Endothelial cell (in vitro differentiated cells): ENCODE measurements at places on chromosomes 7 and 10.

DNA sequence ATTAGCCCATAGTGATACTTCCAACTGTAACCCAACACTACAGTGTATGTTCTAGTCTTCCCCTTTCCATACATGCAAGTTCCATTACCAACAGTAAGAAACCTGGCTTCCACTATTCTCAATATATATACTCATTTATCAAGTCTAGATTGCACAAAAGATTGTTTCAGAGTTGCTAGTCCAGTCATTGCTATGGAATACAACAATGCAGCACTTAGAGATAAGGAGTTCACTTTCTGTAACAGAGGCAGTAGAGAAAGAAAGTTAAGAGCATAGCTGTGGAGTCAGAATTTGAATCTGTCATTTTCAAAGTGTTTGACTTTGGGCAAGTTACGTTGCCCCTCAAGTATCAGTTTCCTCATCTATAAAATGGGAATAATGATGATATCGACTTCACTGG is 90.1 kb downstream of the RTKN2 start:
- DNase-seq: no peak

- DNase-seq: no peak
These were observed 514.8 kb downstream of the TNS3 start for GRCh38 chr7:47066976-47067614.

GRCh38 chr10:9786101-9786500 is 1231.6 kb upstream of the CELF2 start:
- DNase-seq: no peak

DNA sequence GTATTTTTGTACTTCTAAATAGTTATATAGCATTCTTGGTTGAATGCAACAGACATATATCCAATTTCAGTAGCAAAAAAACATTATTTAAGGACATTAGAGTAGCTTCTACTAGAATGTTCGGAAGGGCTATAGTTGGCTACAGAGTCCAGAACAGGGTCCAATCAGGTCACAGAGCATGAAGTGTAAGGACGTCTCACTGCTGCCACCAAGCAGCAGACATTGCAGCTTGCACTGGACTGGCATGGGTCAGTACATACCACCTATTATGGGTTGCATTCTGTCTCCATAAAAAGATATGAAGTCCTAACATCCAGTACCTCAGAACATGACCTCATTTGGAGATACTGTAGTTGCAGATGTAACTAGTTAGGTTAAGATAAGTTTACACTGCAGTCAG is 87.3 kb downstream of the LHFPL3 start:
- no peak for DNase-seq

- DNase-seq: no peak
These were observed 64.9 kb downstream of the EEPD1 start for GRCh38 chr7:36217961-36218284.

DNA sequence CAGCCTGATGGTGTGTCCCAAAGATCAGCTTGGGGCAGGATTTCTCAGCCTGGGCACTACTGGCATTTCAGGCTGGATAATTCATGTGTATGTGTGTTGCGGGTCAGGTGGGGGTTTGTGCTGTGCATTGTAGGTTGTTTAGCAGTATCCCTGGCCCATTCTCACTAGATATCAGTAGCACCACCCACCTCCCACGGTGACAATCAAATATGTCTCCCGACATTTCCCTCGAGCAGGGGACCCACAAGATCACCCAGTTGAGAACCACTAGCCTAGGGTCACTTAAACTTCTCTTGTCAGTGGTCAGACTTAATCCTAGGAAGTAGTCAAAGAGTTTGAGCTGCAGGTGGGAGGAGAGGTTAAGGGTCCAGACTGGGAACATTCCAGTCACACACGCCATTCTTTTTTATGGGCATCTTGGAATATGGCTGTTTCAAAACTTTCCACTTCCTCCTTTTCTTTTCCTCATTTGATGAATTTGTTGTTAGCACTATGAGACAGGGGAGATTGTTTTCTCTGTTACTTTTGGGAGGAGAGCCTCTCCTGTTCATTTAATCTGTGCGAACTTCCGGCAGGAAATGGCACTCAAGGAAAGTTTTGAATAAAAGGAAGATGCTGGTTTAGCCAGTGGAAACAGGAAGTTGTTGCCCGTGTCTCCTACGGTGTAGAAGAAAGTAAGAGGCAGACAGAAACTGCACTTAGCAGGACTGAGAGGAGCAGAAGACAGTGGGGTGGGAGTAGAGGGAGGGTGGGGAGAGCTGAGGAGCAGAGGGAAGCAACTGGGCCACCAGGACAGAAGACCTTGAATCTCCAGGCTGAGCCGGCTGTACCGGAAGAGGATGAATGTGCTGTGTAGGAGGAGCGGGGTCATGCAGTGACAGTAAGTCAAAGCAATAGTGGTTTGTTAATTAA is 17.6 kb upstream of the EXOC6 start:
- DNase-seq: peak; percentile 20

GRCh38 chr10:111076682-111077478 is at the start of gene ADRA2A:
ADRA2A (plus strand) TSS chr10:111077029; CDS start chr10:111077997, 968 bp downstream.
- peak; percentile 60 for DNase-seq

- no peak for DNase-seq
These were observed 141.2 kb downstream of the ELAPOR2 start for GRCh38 chr7:86918245-86918644.

- no peak for DNase-seq
These were observed 14.5 kb downstream of the IFIT5 start for GRCh38 chr10:89428877-89429276.

DNA sequence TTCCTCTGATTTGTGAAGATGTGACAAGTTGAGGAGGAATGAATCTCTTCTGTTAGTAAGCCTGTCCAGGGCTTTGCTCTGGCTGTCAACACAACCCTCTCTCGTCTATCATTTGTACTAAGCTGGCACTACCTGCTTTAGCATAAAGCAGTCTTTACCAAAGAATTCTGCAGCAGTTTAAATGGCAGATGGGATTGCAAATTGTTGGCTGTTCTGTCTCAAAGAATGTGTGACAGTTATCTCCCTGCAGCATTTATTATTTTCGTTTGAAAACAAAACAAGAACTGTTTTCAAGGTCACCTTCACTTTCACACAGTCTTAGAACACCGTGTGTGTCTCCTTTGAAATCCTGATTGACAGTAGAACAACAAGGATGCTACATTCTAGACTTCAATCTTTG is 4.8 kb upstream of the LAMB1 start:
- no peak for DNase-seq

DNA sequence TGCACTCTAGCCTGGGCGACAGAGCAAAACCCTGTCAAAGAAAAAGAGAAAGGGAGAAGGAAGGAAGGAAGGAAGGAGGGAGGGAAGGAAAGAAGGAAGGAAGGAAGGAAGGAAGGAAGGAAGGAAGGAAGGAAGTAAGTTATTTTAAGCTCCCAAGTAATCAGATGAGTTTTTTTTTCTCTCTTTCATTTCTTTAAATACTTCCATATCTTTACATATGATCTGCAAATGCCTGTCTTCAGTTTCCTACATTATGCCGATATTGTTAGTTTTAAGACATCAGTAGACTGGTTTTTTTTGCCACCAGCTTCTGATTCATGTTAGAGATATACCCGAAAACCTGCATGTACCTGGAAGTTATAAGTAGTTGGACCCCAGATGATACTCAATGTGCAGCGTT is 172.6 kb upstream of the FZD1 start:
- DNase-seq: no peak

- no peak for DNase-seq
These were observed 166.0 kb downstream of the IPMK start for GRCh38 chr10:58101682-58102081.

- DNase-seq: no peak
These were observed 70.6 kb downstream of the MCMBP start for GRCh38 chr10:119801998-119802538.

DNA sequence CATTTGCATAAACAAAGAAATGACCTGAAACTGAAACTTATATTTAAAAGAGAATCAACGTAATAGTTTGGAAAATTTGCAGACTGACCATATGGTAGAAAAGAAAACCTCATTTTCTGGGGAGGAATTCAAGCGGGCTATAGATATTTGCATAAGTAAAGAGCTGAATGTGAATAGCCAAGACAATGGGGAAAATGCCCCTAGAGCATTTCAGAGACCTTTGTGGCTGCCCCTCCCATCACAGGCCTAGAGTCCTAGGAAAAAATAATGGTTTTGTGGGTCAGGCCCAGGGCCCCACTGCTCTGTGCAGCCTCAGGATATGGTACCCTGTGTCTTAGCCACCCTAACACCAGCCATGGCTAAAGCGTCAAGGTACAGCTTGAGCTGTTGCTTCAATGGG is 480.6 kb upstream of the MBL2 start:
- DNase-seq: no peak

DNA sequence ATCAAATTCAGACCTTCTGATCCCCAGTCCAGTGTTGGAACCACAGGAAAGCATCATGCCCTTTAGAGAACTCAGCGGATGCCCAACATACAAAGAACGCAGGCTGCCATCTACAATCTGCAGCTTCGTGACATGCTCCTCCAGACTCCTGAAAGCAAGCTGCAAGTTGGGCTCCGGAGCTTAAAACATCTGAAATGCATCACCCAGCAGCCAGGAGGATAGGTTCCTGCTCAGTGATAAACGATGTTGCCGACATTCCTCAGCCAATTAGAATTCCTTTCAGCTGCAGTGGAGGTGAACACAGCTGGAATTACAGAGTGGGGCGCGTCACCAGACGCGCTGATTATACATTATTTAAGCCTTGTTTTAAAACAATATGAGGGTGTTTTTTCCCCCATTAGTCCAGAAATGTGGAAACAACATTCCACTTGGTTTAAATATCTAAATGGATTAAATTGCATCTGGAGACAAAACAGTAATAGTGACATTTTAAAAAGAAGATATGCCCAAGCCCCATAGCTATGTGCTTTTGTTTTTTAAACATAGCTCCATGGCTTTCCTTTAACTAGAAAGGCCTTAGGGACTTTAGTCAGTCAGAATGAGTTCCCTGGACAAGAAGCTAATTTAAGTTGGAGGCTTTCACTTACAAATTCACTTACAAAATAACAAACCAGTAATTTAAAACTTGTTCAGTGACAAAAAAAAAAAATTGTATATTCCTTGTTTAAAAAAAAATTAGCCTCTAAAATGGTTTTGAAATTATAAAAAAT is 6.3 kb downstream of the SMURF1 start:
- peak; percentile 14 for DNase-seq

DNA sequence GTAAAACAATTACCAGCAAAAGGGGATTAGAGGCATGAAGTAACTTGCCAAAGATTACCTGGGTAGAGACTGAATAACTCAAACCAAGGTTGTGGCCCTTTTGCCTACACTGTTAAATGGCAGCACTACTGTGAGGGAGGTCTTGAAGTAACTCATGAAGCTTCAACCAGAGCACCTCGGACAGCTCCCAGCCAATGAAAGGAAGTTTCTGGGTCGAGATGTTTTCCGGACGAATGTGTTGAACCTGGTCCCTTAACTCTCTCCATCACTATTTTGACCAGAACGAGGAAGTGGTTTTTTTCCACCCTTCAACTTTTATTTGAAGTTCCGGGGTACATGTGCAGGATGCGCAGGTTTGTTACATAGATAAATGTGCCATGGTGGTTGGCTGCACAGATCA is 133.6 kb upstream of the PRKCQ start:
- DNase-seq: no peak

DNA sequence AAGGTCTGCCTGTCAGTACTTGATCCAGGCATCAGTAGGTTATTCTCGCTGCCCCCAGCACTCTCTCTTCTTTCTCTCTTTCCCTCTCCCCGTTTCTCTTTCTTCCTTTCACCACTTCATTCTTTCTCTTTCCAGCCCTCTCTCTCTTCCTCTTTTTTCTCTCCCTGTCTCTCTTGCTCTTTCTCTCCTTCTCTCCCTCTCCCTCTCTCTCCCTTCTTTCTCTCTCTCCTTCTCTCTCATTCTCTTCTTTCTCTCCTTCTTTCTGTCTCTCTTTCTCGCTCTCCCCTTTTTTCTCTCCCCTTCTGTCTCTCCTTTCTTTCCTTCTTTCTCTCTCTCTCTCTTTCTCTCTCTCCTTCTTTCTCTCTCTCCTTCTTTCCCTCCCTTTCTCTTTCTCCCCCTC is 7.5 kb upstream of the DRGX start:
- DNase-seq: no peak

GRCh38 chr10:30070001-30070685 is 10.8 kb upstream of the JCAD start:
- peak; percentile 29 for DNase-seq

DNA sequence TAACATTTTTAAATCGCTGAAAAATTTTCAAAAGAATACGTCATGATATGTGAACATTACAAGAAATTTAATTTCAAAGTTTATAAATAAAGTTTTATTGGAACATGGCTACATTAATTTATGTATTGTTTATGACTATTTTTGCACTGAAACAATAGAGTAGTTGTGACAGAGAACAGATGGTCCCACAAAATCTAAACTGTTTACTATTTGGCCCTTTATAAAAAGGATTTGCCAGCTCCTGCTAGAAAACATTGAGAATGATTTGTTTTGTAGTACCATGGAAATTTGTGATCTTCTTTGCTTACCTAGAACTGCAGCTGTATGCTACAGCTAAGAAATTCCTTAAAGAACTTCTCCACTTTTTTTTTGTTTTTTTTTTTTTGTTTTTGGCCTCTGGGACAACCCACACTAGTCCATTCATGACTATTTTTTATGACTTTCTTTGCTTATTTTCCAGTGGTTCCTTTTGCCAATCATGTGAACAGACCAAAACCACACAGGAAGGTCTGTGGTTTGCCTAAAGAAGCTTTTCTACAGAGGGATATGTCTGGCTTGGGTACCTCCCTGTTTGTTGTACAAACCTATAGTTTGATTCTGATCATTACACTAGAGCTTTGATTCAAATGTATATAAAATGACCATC is 55.7 kb downstream of the ST7 start:
- no peak for DNase-seq

GRCh38 chr10:115706488-115707076 is 566.4 kb downstream of the GFRA1 start:
- no peak for DNase-seq

GRCh38 chr10:23370106-23370505 is 25.5 kb upstream of the C10orf67 start:
- DNase-seq: no peak

DNA sequence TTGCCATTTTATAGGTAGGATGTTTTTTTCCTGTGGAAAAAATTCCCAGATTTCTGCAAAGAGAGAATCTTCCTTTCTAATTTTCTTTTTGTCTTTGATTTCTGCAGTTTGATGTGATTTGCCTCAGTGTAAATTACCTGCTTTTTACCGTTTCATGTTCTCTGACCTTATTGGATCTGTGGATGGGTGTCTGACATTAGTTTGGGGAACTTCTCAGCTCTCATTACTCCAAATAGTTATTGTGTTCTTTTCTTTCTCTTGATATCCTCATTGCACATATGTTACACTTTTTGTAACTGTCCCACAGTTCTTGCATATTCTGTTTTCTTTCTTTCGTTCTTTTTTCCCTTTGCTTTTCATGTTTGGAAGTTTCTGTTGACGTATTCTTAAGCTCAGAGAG is 28.5 kb downstream of the NACAD start:
- DNase-seq: no peak

GRCh38 chr7:142998966-142999365 is 28.0 kb downstream of the OR9A2 start:
- DNase-seq: no peak

DNA sequence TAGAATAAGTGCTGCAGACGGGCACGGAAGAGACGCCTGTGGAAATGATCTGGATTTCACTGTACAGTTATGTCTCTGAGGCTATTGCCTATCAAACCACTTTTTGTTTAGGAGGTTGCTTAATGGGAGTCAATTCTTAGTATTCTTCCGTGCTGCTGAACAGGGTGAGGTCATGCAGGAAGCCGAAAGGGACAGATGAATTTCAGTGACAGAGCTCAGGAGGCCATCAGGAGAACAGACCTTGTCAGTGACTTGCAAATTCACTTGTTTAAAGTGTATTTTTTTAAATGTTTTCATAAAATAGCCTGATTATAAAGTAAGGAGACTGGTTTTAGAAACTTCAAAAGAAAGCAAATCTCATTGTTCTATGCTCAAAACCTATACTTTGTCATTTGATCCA is 58.9 kb downstream of the XRCC2 start:
- no peak for DNase-seq

- no peak for DNase-seq
These were observed 6.9 kb downstream of the NOLC1 start for GRCh38 chr10:102159051-102159597.
